ENCODE measurements at places on chromosomes 16 and 17.

- DNase-seq: peak; percentile 31
Measured at GRCh38 chr16:85616607-85617321, 3.6 kb downstream of the GSE1 start.

- no peak for DNase-seq
Measured at GRCh38 chr17:49959183-49959935, 9.6 kb upstream of the DLX4 start.

GRCh38 chr17:38572669-38573365, 32.9 kb downstream of the SRCIN1 start:
- DNase-seq: no peak

GRCh38 chr16:86595983-86596605, 17.7 kb downstream of the FOXL1 start:
- DNase-seq: no peak

DNA sequence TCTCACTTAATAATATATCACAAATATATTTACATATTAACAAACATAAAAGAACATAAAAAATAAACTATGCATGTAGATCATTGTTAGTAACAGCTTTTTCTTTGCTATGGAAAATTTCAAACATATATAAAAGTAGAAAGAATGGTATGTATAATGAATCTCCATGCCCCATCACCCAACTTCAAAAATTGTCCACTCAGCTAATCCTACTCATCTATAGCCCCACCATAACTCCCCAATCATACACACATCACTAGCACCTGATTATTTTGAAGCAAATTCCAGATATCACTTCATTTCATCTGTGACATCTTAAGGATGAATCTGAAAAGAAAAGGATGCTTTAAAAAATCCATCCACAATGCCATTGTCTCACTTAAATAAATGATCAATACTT, 46.8 kb downstream of the SHISA6 start:
- DNase-seq: no peak

GRCh38 chr17:78611607-78612006, 34.4 kb upstream of the DNAH17 start:
- no peak for DNase-seq

Measured in GM12864 (cell line).